Skeletal muscle cell (primary cell): ENCODE measurements at places on chromosomes 13 and 19.

DNA sequence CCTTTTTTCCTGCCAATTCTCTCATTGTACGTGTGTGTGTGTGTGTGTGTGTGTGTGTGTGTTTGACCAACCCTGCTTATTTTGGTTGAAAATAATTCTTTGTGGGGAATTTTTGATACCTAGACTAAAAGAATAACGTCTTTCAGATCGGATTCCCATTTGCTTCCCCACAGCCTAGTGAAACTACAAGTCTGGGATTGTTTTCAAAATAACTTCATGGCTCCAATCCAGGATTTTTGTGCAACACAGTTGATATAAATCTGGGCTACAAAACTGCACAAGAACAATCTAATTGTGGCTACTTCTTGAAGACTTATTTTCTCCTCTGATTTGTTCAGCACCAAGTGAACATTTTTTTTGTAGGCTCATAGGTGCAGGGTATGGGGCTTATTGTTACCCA lies 332.8 kb upstream of the MIR17HG start:
- DNase-seq = peak; percentile 4

GRCh38 chr13:76132532-76132931 lies 496.4 kb downstream of the LMO7 start:
- no peak for DNase-seq

GRCh38 chr19:42529248-42529764 lies 1.0 kb upstream of the CEACAM1 start:
- peak; percentile 1 for DNase-seq

GRCh38 chr13:58313219-58313618 lies 681.7 kb downstream of the PCDH17 start:
- DNase-seq = no peak

DNA sequence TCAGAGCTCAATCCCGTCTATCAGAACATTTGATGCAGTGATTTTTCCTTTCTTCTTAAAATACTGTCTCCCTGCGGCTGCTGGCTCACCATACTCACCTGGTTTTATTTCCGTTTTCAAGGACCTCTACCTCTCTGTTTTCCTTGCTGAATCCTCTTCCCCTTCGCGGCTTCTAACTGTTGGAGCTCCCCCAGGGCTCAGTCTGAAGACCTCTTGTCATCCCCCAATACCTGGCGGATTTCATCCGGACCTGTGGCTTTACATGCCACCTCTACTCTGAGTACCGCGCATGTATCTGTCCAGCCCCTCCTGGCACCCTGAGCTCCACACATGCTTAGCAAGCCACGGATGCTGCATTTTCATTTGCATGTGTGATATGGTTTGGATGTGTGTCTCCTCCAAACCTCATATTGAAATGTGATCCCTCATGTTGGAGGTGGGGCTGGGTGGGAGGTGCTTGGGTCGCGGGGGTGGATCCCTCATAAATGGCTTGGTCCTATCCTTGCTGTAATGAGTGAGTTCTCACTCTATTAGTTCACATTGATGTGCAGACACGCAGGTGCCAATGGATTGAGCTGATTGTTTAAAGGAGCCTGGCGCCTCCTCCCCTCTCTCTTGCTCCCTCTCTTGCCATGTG lies 106.2 kb upstream of the LSM14A start:
- no peak for DNase-seq
